Left renal cortex interstitium (tissue), 4 donors: ENCODE measurements at places on chromosomes 11 and 22.

DNA sequence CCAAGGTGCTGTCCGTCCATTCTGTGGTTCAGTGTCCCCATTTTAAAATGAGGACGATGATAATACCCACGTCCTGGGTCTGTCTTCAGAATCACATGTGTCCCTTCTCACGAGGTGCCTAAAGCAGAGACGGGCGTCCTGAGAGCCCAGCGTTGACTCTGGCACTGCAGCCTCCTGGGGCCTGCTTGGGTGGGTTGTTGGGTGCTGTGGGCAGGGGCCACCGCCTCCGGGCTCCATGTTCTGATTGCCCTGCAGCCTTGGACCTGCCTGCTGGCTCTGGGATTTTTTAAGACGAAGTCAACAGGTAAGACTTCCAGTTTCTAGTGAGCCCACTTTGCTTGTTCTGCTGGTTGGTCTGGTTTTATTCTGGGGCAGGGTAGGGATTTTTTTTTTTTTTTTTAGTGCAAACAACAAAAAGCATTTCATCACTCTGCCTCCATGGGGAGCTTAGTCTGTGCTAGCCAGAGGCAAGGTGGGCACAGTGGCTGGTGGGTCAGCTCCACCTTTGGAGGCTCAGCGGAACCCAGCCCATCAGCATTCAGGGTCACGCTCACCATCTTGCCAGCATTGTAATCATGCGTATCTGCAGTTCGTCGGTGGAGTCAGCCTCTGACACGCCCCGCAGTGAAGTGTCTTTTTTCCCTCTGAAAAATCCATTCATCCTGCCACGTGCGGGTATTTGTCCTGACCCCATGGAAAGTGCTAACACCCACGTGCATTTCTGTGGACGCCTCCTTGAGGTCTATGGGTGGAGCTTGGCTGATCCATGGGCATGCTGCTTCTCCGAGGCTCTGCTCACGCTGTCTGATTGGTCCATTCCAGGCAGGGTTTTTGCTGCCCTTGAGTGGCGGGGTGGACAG is 28.3 kb downstream of the NADSYN1 start:
- DNase-seq, result no peak

GRCh38 chr11:65844231-65844872 is 10.6 kb downstream of the SNX32 start:
- no peak for DNase-seq

GRCh38 chr22:37410174-37411055 is 16.9 kb downstream of the ELFN2 start:
- no peak for DNase-seq

DNA sequence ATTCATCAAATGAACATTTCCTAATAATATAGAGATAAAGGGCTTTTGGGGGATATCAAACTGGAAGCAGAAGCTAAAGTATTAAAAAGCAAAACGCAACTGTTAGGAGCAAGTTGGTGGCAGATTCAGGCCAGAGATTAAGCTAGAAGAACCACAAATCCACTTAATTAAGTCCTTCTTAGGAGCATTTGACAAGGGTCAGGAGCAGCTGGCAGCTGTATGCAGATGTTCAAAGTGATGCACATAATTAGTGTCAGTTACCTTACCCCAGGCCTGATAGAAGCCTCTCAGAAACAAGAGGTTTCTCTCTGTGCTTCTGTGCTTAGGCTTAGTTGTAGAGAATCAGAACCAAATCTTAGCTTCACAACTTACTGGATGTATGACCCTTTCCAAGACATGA is 546.5 kb upstream of the ANO5 start:
- DNase-seq, result no peak

GRCh38 chr11:34348919-34349318 is 8.9 kb downstream of the ABTB2 start:
- DNase-seq, result no peak

GRCh38 chr11:41177791-41178190 is 281.7 kb downstream of the LRRC4C start:
- no peak for DNase-seq

- no peak for DNase-seq
These were observed 21.8 kb downstream of the MCAM start for GRCh38 chr11:119295178-119295577.

DNA sequence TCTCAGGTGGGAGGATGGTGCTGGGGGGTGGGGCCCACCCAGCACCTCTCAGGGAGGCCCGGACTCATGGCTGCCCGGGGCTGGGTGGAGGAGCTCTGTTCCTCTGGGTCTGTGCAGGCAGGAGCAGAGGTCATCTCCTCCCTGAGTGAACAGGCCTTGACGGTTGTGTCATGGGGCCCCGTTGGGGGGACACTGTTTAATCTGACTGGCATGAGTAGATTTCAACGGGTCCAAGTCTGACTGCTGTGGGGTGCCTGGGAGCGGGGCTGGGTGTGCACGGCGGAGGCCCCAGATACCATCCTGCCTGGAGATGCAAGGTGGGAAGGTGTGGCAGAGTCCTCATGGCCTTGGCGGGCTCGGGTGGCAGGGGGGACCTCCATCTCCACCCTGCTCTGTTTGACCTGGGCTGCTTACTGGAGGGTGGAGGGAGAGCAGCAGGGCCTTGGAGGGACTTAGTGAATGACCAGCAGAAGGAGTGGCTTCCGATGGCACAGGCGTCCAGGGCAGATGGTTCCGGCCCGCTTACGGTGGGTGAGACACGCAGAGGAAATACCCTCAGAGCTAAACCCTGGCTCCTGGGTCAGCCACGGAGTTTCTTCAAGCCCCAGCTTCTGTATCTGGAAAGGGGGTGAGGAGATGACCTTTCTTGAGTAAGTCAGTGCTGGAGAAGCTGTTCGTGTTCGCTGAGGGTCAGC is 48.7 kb downstream of the SMIM38 start:
- DNase-seq, result no peak

GRCh38 chr11:111766834-111767142 is 599 bp upstream of the PPP2R1B start:
- no peak for DNase-seq

DNA sequence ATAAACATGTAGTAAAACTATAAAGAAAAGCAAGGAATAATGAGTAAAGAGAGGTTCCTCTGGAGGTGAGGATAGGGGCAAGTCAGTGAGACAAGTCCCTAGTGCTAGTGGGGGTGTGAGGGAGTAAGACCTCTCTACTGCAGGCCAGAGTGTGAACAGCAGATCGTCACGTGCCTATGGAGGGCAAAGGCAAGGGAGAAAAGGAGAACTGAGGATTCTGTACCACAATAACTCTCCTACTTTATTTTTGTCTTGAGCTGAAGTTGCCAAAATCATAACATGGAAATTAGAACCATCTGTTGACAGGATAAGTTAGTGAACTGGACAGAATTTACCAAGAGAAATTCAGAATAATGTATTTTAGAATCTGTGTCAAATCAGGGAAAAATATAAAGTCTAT is 77.6 kb downstream of the ENTHD1 start:
- DNase-seq, result no peak

DNA sequence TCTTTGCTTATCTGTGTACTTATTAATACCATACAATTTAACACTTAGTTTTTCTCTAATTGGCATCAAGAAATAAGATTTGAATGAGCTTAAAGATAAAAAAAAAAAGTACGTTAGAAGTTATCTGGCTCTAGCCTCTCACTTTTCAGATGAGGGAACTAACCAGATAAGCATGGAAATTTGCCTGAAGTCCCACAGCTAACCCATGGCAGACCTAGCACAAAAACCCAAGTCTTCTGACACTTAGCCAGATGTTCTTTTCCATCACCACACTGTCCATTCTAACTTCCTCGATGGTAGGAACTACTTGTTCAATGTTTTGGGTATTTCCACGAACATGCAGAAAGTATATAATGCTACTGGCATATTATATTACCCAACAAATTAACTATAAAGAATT is 7.4 kb upstream of the SOX6 start:
- DNase-seq, result no peak

DNA sequence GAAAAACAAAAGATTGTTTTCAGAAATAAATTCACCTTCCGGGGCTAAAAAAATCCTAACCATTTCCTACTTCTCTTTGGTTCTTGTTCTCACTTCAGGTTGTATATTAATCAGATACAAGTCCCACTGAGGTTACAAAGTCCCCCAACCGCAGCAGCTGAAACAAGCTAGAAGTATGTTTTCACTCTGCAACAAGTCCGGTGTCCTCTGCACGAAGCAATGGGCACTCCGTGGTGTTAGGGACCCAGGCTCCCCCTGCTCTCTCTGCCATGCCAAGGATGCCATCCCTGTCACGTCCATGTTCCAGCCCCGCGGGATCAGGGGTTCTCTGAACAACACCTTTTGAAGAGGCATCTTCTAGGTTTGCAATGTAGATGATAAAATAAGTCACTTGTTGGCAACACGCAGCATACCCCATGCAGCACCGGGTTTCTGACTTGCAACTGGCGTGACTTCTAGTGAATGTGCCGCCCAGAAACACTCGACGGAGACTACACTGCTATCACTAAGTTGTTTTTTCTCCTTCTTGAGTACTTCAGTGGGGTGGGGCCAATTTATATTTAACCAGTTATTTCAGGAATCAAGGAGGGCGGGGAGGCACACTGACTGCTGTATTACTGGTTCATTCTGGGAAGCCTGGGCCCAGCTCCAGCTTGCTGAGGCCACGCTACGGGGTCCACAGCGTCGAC is 25.4 kb upstream of the GSTP1 start:
- no peak for DNase-seq

GRCh38 chr11:77211040-77211451 is 83.0 kb downstream of the MYO7A start:
- no peak for DNase-seq

DNA sequence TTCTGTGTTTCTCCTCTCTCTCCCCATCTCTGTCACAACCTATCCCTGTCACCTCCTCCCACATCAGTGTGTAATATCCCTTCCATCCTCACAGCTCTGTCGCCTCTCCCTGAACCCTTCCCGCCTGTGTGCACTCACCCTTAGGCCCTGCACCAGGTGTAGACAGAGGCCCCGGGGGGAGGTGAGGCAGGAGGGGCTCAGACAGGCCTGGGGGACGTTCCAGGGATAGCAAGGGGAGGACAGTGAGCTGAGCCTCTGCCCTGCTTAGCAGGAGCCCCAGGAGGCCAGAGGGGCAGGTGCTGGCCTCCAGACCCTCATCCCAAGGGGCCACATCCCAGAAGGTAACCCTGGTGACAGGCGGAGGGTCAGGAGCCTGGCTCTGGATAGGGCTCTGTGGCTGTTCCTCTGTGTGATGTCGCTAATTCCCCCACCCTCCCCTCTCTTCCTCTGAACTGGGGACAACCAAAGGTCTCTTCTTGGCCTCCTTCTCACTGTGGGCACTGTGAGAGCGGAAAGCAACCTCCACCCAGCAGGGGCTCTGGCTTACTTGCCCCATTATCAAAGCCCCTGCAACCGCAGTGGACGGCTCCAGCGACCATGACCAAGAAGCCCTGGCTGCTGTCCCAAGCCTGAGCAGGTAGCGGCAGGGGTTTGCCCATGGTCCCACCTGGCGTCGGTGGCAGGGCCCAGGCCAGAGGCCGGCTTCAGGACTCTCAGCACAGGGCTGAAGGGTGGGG is 35.7 kb downstream of the KCNJ4 start:
- no peak for DNase-seq

GRCh38 chr11:129929721-129930120 is 34.3 kb upstream of the NFRKB start:
- no peak for DNase-seq

GRCh38 chr11:10762185-10762584 is 11.1 kb downstream of the CTR9 start:
- no peak for DNase-seq

DNA sequence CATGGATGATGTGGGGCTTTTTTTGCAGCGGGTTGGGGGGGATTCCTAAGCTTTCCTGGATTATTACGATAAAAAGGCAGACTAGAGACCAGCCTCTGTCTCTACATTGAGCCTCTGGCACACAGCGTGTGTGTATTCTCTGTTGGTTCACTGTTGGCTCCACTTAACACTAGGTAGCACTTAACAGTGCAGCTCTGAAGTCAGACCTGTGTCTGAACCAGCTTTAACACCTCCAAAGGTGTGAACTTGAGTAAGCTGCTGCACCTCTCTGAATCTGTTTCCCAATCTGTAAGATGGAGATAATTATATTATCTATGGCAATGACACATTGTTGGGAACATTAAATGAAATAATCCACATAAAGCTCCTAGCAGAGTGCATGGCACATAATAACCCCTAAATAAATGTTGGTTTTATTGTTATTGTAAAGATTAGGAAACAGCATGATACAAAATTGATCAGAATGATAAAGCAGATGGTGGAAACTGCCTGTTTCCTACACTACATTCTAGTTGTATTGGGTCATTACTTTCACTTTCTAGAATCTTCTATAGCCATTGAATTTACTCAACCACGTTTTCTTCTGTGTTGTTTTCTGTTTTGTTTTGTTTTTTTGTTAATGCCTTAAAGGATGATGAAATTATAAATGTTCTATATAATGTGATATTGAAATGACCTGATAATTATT is 108.4 kb downstream of the ARL14EP start:
- no peak for DNase-seq

DNA sequence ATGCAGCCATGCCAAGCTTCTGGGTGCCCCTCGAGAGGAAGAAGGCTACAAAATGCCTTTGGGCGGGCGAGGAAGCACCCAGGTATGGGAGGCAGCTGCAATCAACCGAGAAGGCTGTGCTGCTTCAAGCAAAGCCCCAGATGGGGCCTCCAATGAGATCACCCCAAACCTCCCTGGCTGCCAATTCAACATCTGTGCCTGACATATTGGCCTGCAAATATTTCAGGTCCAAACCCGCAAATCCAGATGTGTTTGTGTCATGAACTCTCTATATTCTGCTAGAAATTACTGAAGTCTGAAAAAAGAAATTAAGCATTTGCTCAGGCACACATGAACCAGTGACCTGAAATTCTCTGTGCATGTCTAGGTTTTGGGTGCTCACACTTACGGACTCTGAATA is 78.8 kb upstream of the RCN1 start:
- DNase-seq, result no peak

DNA sequence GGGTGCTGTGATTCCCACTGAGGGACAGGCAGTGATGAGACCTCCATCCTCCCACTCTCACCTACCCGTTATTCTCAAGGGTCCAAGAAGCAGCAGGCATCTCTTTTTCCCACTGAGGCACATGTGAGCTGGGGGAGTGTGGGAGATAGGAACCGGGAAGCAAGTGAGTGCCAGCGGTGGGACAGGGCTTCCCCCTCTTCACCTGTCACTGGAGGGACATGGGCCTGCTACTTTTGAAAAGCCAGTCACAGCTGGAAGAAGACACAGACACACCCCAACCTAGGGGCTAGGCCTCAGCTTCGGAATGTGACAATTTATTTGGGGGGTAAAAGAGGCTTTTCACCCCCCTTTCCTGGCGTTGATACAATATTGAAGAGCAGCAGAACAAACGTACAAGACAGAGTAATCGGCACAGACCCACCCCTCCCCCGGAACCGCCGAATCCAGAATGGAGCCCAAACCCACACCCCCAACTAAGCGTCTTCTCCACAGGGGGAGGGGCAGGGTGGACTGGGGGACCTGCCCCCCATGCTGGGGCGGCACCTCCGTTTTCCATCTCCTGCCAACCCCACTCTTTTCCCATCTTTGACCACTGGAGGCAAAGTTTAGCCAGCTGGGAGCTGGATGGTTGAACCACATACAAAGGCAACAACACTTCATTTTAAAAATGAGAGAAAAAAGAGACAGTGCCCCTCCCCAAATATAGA is 10.7 kb downstream of the CBX6 start:
- DNase-seq, result no peak

GRCh38 chr22:40081662-40082061 is 86.9 kb downstream of the FAM83F start:
- DNase-seq, result no peak
